ENCODE measurements at places on chromosomes 2 and 18.

- no peak for DNase-seq
These were observed 26.6 kb upstream of the ITGA4 start for GRCh38 chr2:181430406-181431118.

DNA sequence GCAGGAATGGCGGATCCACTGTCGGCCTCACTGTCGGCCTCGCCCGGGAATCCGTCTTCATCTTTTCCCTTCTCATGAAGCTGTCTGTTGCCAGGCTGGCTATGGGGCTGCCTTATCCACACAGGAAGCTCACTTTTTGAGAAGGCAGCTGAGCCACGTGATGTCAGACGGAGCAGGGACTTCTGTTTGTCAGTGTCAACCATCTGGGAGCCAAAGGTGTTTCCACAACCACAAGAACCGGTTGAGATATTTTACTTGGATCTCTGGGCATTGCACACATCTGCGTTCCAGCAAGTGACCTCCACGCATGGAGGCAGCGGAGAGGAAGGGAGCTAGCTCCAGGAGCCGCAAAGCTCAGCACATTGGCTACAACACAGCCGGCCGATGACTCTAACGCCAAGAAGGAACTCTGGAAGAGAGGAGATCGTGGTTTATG lies 27.4 kb upstream of the TAF1B start:
- DNase-seq, result no peak

GRCh38 chr18:34844732-34845459 lies 134.8 kb downstream of the DTNA start:
- no peak for DNase-seq

DNA sequence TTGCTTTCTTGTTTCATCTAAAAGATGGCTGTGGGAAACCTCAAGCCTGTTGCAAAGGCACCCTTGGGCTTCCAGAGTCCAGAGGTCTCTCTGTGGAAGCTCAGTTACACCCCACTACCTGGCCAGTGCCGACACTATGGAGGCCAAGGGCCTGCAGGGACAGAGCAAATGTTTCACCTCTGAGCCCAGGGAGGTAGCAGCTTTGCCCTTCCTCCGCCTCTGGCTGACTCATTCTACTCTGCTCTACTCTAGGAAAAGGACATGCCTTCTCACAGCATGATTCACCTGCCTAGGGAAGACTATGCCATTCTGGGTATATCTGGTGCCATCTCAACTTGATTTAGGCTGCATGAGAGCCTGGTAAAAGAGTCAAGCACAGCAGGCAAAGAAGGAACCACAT lies 12.2 kb downstream of the MYOM1 start:
- no peak for DNase-seq

- DNase-seq, result no peak
These were observed 1.2 kb upstream of the CYP20A1 start for GRCh38 chr2:203237346-203238238.

All from caudate nucleus (tissue), 63 donors.